ENCODE measurements at places on chromosomes 4 and X.

DNA sequence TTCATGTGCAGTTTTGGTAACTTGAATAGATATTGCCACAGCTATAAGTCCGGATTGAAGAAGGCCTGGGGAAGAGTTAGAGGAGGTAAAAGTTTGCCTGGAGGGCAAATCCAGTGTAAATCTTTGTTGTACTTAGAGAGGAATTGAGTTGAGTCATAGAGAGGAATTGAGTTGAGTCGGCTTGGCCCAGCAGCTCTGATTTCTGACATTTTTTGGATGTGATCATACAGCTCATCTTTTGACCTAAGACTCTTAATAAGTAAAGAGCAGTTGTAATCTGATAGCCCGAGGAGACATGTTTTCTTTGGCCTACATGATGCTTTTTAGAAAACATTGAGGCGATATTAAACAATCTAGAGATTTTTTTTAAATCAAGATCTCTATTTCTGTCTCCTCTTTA is 3.9 kb downstream of the KIT start:
- DNase-seq = peak; percentile 84

GRCh38 chr4:76694056-76694455 is 203.9 kb downstream of the SOWAHB start:
- DNase-seq = no peak

DNA sequence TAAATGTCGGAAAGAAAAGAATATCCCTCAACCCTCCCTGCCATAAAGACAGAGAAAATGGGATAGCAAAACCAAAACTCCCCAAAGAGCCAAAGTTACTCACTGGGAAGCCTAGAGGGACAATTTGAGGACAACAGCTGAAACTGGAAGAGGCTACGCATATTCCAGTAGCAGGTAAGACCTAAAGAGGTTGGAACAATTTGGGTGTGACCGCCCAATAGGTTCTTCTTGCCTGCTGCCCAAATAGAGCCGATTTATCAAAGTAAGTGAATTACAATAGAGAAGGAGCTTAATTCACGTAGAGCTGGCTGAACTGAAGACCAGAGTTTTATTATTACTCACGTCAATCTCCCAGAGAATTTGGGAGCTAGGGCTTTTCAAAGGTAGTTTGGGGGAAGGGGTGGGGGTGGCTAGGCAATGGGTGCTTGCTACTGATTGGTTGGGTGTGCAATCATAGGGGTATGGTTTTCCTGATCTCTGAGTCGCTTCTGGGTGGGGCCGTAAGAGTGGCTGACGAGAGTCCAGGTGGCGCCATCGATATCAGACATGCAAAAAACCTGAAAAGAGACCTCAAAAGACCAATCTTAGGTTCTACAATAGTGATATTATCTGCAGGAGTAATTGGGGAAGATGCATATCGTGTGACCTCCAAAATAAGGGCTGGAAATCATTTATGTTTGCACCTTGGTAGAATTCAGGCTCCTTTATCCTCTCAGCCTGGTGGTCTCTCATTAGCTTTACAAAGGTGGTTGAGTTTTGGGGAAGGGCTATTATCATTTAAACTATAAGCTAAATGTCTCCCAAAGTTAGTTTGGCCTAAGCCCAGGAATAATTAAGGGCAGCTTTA is 39.0 kb upstream of the SLC7A3 start:
- no peak for DNase-seq

GRCh38 chr4:152064753-152065152 is 303.9 kb upstream of the GATB start:
- no peak for DNase-seq

DNA sequence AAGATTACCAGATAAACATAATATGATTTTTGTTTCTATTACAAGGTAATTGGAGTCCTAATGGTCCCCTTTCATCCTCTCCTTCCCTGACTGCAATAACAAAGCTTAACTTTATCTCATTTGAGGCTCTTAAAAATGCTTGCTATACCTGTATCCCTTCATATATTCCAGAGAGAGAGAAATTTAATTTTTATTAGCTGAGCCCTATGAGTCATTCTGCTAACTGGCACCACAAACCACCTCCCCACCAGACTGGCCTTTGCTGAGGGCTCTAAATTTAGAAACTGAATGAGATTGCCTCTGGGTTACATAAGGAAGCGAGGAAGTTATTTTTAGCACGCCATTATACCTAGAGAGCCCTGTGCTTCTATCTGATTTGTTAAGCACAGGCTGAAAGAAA is 27.4 kb downstream of the CBLL2 start:
- peak; percentile 48 for DNase-seq

- no peak for DNase-seq
Observed at GRCh38 chr4:99753931-99754330, 62.7 kb upstream of the DAPP1 start.

DNA sequence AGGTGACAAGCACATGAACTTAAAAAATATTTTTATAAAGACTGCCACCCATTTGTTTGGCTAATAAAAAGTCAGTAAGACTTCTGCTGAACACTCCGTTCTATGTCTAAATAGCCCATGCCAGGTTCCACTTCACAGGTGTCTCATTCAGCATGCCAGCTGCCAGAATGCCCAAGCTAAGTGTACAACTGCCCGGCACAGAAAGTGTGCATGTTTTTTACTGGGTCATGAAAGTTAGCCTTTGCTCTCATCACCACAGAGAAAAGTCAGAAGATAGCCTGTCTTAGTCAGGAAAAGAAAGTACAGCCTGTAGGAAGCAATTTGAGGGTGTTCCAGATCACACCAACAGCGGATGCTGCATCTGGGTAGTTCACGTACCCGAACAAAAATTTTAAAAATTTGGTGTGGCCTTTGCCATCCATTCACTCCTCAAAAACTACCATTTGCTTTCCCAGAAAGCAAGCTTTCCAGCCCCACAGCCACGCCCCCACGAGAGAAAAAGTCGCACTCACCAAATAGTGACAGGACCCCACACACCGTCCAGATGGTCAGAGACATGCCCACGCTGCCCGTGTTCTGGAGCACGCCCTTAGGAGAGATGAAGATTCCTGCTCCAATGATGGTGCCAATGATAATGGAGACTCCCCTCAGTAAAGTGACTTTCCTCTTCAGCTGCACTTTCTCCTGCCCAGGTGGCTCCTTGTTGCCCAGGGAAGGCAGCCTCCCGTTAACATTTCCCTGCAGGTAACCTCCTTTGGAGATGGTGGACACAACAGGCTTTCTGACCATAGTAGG is 671 bp downstream of the SLC7A11 start:
- DNase-seq = no peak

GRCh38 chr4:90219822-90220221 is 92.6 kb downstream of the CCSER1 start:
- DNase-seq = no peak

DNA sequence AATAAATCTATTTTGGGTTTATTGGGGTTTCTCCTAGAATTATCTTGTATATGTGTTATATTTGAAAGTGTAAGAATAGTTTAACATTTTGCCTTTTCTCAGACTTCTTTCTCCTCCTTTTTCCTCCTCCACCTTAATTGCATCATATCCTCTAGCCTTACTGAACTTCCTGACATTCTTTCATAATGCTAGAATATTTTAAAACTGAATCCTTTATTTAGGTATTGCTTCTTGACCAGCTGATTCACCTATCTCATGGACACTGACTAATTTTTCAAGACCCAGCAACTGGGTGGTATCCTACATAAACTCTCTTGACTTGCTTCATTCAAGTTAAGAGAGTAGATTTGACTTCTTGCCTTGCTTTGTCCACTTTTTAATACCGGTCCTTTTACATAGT is 1508.9 kb downstream of the STIM2 start:
- DNase-seq = no peak

DNA sequence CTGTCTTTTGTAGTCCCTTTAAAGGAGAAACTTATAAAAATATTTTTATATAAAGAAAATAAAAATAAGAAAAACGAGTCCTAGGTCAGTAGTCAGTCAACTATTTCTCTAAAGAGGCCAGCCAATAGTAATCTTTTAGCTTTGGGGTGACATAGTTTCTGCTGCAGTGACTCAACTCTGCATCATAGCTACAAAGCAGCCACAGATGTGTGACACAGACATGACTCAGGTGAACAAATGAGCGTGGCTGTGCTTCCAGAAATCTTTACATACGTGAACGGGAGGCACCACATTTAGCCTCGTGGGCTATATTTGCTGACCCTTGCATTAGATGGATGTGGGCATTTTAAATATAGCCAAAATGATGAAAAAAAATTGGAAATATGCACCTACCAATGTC is 1862.5 kb upstream of the TENM3 start:
- no peak for DNase-seq

- DNase-seq = no peak
Observed at GRCh38 chr4:120897981-120898719, 24.4 kb downstream of the PRDM5 start.

GRCh38 chr4:144750348-144750747 is 104.4 kb downstream of the HHIP start:
- no peak for DNase-seq

DNA sequence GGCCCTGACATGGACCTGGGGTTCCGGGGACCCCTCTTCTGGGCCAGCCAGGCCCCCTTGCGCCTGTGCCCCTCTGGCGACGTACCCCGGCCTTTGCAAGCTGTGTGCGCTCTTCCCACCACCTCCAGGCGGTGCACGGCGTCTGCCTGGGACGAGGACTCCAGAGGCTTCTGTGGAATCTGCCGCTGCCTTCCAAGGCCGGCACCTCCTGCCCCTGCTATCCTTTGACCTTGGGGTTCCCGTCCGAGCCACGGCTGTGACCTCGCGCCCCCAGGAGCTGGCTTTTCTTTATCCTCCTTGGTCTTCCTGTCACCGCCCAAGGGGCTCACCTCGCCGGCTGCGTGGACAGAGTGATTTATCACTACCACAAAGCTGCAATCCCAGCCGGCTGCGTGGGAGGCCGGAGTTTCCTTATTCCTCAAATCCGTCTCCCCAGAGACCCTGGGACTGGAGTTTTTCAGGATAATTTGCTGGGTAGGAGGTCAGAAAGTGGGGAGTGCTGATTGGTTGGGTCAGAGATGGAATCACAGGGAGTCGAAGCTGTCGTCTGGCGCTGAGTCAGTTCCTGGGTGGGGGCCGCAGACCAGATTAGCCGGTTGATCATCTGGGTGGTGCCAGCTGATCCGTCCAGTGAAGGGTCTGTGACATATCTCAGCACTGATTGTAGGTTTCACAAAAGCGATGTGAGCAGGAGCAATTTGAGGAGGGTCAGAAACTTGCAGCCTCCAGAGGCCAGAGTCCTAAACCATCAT is 19.8 kb upstream of the PLCXD1 start:
- DNase-seq = no peak

DNA sequence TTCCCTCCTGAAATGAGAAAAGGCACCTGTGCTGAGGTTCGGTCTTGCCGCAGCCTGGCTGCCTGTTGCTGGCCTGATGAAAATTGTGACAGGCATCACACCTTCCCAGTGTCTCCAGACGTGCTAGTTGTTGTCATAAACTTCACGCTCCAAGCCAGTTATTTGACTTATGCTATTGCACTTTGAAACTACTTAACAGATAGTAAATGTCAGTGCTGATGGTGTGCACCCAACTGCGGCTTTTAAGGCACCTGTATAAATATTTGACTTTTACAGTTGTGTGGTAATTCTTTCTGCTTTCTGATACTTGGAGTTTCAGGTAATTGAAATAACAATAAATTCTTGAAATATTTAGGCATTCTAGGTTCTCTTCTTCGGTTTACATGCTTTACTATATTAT is 1.8 kb downstream of the WWC2 start:
- no peak for DNase-seq

- no peak for DNase-seq
Observed at GRCh38 chr4:10171055-10171454, 54.5 kb upstream of the WDR1 start.

- no peak for DNase-seq
Observed at GRCh38 chr4:972651-973424, 531 bp downstream of the DGKQ start.

DNA sequence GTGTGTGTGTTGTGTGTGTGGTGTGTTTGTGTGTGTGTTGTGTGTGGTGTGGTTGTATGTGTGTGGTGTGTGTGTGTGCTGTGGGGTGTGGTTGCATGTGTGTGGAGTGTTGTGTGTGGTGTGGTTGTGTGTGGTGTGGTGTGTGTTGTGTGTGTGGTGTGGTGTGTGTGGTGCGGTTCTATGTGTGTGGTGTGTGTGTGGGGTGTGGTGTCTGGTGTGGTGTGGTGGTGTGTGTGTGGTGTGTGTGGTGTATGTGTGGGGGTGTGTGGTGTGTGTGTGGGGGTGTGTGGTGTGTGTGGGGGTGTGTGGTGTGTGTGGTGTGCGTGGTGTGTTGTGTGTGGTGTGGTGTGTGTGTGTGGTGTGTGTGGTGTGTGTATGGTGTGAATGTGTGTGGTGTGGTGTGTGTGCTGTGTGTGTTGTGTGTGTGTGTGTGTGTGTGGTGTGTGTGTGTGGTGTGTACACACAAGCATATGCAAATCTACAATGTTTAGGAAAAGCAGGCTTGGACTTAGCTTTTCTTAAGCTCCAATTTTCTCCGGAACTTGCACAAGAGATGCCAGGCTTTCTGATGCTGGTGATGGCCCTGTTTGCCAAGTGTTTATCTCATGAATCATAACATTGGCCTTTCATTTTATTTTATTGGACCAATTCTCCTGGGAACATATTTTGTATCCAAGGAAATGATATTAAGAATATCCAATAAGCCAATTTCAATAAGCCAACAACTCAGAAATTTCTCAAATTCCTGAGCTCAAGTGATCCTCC is 148.7 kb downstream of the SPATA18 start:
- DNase-seq = no peak

DNA sequence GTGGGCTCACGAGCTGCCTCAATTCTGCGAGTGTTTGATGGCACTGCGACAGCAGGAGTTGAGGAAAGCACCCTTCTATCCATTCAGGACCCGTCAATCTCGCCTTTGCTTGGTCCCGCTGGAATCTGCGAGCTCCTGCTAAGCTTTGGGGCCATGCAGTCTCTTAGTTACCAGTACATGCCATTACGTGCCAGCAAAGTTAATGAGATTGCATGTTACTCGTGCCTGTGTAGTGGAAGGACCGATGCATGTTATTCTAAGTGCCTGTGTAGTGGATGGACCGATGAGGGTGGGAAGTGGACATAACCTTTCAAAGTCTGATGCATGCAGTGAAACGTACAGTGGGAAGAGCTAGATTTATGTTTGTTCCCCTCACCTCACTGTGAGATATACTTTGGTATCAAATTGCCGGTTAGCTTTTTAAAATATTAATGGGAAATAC is 569 bp downstream of the RPS3A start:
- DNase-seq = no peak

- no peak for DNase-seq
Observed at GRCh38 chr4:123578276-123579029, 181.9 kb downstream of the SPRY1 start.

- DNase-seq = no peak
Observed at GRCh38 chr4:73741031-73741749, 821 bp downstream of the CXCL8 start.

DNA sequence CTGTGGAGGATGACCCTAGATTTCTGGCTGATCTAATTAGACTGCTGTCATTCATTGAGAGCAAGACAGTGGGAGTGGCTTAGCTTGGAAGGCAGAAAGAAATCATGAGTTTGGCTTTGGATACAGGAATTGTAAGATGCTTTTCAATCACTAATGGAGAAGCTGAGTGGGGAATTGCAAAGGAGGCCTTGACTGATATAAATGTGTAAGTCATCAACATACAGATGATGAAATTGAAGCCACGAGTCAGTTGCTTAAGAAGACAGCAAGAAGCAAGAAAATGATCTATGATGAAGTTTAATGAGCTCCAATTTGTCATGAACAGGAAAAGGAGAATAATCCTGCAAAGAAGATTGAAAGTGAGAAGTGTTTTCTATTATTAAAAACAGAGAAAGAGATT is 136.7 kb upstream of the C1QTNF7 start:
- DNase-seq = peak; percentile 36

GRCh38 chrX:581720-582298 is 48.8 kb upstream of the SHOX start:
- no peak for DNase-seq

- DNase-seq = peak; percentile 22
Observed at GRCh38 chr4:177367336-177367735, 57.7 kb downstream of the NEIL3 start.

Data from fibroblast of skin of left quadriceps (primary cell).